Activated naive CD4-positive, alpha-beta T cell treated with Interleukin-2 at 50 U/mL for 16 hours (primary cell): ENCODE measurements at places on chromosomes 2 and 18.

- DNase-seq = no peak
Measured at GRCh38 chr2:210172219-210172575, 988 bp upstream of the KANSL1L start.

DNA sequence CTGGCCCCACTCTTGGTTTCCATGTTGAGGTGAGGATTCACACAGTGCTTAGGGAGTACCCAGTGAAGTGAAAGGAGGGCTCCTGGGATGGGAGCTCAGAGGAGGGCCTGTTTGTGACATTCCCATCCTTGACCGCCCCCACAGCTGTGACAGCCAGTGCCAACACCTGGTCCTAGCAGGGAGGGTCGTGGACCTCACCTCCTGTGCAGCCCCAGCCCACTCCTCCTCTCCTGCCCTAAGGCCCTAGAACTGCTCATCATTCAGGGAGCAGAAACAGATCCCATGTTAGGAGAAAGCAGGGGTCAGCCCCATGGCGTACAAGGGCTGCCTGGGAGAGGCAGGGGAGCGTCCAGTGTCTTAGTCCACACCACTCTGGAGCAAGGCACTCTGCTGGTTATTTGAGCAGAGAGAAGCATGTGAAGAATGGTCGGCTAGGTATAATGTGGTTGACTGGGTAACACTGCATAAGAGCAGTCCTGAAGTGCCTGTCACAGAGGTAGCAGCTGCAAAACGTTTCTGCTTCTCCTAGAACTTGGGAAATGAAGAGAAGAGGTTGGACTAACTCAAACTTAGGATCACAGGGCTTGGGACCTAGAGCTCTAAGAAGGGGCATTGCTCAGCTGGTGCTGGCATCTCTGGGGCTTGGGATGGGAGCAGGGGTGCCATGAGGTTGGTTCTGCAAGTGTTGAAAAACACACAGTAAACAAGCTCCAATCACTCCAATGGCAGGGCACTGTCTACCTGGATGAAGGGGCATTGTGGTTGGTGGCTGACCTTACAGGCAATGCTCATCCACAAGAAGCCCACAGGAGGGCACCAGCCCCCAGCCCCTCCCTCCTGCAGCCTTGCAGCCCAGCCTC, 55.6 kb downstream of the FAM168B start:
- DNase-seq = no peak

GRCh38 chr2:147989809-147990403, 30.6 kb downstream of the ORC4 start:
- no peak for DNase-seq

DNA sequence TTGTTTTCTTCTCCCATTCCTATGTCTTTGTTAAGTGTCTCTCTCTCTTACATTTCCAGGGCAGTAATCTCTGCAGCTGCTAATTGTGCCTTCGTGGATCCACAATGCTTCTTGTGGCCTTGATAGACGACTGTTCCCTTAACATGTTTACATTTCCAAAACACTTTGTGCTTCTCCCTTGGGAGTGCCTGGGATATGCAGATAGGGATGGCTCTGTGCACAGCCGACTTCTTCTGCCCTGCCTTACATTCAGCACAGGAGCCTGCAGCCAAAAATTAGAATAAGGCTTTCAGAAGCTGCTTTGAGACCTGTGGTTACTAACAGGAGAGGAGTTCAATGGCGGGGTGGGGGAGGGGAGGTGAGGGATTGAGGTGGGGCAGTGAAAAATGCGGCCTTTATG, 328.9 kb downstream of the TDRD15 start:
- no peak for DNase-seq

GRCh38 chr18:79393181-79393634, 2.5 kb upstream of the NFATC1 start:
- DNase-seq = no peak

GRCh38 chr2:201105759-201106158, 10.2 kb upstream of the CFLAR start:
- no peak for DNase-seq

DNA sequence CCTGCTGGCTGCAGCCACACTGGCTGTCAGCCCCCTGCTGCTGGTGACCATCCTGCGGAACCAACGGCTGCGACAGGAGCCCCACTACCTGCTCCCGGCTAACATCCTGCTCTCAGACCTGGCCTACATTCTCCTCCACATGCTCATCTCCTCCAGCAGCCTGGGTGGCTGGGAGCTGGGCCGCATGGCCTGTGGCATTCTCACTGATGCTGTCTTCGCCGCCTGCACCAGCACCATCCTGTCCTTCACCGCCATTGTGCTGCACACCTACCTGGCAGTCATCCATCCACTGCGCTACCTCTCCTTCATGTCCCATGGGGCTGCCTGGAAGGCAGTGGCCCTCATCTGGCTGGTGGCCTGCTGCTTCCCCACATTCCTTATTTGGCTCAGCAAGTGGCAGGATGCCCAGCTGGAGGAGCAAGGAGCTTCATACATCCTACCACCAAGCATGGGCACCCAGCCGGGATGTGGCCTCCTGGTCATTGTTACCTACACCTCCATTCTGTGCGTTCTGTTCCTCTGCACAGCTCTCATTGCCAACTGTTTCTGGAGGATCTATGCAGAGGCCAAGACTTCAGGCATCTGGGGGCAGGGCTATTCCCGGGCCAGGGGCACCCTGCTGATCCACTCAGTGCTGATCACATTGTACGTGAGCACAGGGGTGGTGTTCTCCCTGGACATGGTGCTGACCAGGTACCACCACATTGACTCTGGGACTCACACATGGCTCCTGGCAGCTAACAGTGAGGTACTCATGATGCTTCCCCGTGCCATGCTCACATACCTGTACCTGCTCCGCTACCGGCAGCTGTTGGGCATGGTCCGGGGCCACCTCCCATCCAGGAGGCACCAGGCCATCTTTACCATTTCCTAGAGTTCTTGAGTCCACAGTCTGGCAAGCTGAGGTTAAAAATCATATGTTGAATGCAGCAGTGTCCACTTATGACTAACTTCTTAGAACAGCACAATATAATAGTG, 741 bp downstream of the GPR148 start:
- no peak for DNase-seq

DNA sequence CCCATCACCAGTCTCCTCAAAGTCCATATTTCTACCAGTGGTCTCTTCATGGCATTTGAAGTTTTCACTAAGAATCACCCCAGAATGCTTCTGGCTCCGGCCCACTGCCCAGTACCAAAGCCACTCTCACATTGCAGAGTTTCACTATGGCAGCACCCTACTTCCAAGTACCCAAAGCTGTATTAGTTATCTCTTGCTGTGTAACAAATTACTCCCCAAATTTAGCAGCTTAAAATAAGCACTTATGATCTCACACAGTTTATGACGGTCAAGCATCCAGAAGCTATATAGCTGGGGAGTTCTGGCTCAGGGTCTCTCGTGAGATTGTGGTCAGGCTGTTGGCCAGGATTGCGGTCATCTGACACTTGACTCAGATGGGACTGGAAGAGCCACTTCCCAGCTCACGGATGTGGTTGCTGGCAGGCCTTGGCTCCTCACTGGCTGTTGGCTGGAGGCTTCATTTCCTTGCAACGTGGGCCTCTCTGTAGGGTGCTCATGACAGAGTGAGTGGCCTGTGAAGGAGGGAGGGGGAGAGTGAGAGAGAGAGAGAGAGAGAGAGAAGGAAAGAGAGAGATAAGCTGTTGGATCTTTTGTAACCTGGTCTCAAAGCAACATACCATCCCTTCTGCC, 189.5 kb downstream of the CTIF start:
- DNase-seq = no peak

GRCh38 chr2:39947294-39948015, 168.4 kb upstream of the THUMPD2 start:
- DNase-seq = no peak

- DNase-seq = no peak
Measured at GRCh38 chr18:43013486-43013885, 102.0 kb downstream of the RIT2 start.
